NCI-H1694 treated with DMSO at 0.1 percent for 48 hours (cell line): ENCODE measurements at places on chromosomes 12 and 14.

DNA sequence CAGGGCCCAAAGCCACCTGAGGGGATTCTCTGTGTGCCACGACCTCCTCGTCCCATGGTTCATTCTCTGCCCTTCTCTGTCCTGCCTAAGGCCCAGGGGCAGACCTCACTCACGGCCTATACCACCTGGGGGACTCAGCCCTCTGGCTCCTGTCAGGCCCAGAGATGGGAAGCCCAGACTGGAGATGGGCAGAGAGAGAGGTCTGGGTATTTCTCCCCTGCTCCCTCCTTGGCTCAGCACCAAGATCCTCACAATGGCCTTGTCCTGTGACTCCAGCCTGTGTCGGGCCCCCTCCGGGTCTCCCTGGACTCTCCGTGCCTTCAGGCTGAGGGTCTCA lies 46.9 kb upstream of the BCL11B start:
- no peak for DNase-seq

DNA sequence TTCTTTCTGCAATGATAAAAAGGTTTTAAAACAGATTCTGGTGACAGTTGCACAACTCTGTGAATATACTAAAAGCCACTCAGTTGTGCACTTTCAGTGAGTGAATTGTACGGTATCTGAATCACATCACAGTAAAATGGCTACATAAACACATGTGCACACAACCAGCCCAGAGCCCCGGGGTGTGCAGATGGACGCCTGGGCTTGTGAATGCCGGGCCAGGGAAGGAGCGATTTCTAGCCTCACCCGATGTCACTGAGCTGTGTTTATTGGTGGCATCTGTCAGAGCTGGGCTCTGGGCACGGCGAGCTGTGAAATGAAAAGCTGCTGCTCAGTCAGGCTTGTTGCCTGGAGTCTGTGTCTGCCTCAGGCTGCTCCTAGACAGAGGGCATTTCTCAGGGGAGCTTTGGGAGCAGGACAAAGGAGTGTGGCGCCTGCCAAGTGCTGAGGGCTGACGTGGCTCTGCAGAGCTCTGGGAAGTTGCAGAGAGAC lies 25.9 kb downstream of the RHOF start:
- DNase-seq = peak; percentile 97

DNA sequence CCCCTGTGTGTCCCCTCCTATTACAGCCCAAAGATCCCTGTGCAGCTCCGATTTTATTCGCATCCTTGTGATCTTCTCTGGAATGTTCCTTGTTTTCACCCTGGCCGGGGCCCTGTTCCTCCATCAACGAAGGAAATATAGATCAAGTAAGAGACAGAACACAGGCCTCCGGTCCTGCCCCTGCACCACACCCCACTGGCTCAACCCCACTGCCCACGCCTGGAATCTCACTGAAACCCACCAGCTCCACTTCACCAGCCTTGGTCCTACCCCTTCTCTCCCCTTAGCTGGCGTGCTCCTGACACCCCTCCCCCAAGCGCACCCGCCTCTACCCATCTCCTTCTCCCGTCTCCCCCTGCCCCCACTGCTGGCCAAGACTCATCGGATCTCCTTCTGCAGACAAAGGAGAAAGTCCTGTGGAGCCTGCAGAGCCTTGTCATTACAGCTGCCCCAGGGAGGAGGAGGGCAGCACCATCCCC lies 934 bp upstream of the TAPBPL start:
- no peak for DNase-seq

DNA sequence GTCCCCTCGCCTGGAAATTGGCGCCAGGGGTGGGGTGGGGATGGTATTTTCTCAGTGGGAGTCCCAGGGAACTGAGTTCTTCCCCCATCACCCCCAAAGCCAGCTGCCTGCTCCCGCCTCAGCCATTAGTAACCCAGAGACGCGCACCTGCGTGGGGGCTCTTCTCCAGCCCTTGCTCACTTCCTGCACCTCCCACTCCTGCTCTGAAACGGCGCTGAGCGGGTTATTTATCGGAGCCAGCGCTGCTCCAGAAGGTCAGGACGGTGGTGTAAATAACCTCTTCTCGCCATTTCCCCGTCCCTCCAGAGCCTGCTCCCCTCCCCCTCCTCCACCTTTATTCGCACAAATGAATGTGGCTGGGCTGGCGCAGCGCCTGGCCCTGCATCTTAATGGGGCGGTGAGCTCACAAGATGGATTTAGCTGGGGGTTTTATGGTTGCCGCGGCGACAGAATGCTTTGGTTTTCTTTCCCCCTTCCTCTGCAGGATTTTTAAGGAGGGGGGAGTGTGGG lies 12.2 kb downstream of the GPR84 start:
- peak; percentile 42 for DNase-seq

GRCh38 chr12:52207106-52207505 lies 15.3 kb upstream of the KRT80 start:
- DNase-seq = no peak

DNA sequence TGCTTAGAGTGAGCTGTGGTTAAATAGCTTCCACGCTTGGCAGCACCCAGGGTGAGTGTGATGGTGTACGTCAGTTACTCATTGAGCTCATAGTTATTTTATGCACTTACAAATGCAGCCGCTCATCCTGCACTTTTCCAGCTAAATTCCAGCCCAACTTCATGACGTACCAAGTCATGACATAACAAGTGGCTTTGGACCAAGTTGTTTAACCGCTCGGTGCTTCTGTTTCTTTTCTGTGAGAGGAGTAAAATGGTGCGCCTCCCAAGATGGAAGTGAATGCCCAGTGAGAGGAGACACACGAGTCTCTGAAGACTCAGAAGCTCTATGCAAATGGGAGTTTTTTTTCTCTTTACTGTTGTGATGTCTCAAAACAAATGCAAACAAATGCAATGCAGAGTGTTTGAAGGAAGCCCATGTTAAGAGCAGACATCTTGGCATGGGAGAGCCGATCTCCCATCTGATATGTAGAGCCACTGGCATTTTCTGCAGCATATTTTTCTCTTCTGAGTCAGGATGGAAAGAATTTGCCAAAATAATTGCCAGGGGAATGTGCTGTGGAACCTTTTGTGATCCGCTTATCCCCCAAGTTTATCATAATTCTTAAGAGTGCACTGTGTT lies 72.2 kb downstream of the FBXW8 start:
- DNase-seq = no peak

DNA sequence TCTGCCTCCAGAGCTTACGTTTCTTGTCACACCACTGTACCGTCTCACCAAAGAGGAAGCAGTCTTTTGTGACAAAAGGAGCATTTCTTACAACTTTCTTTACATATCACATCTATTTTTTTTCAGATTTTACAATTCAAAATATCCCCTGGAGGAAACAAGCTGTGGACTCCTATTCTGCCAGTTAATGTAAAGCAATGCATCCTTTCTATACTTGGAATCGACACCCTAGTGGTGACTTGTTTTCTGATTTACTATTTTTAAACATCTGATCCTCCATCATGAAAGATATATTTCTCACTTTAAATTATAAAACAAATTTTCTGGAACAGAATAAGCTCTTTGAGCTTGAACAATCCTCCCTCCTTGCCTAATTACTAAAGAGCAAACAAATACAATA lies 34.8 kb downstream of the AICDA start:
- no peak for DNase-seq

GRCh38 chr12:72276181-72276805 lies 4.1 kb downstream of the TRHDE start:
- DNase-seq = no peak

GRCh38 chr14:64683264-64683663 lies 21.0 kb upstream of the PLEKHG3 start:
- DNase-seq = no peak

DNA sequence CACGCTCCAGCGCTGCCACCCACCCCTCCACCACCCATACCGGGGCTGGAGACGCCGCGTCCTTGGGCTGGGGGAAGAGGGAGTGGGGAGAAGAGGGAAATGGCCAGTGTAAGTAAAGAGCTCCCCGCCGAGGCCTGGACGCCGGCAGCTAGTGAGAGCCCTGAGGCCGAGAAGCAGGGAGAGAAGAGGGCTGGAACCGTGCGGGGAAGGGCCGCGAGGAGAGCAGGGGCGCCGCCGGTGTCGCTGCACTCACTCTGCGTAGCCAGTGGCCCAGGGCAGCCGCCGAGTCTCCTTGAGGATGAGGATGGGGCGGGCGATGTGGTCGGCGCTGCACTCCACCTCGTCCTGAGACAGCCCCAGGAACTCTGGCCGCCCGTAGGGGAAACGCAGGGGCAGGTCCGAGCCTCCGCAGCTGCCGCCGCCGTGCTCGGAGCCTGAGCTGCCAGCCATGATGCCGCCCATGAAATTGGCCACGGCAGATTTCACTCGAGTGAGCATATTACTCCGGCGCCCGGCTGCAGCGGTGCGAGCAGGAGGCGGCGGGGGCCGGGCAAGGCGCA lies 631 bp downstream of the PPM1H start:
- no peak for DNase-seq

DNA sequence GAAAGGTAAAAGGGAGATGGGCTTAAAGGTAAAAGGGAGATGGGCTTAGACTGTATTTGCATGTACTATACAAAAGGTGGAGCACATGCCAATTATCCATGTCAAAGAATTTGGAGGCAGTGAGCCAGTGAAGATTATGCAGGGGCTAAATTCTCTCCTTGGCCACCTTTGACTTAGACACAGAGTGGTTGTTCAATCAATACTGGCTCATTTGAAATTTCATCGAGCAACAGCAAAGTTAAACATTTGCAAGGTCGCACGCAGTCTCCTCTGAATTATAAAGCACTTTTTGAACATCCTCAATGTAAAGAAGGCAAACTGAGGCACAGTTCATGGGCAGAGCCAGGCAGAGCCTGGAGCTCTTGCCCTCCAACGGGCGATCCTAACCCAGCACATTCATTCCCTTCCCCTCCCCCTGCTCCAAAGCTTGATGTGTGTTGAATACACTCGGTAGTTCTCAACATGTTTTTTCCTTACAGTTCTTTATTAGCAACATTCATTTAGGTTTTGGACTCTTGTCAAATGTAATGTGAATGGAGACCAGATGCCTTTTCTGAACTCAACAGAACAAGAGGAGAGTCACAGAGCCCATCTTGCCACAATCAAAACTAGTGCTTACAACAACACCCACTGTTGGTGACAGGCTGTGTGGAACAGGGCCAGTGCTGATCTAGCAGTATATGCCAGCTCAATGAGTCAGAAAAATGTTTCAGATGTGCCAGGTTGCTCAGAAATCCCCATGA lies 169.7 kb upstream of the G2E3 start:
- peak; percentile 99 for DNase-seq
